Fibroblast of villous mesenchyme (primary cell): ENCODE measurements at places on chromosomes 11 and 22.

DNA sequence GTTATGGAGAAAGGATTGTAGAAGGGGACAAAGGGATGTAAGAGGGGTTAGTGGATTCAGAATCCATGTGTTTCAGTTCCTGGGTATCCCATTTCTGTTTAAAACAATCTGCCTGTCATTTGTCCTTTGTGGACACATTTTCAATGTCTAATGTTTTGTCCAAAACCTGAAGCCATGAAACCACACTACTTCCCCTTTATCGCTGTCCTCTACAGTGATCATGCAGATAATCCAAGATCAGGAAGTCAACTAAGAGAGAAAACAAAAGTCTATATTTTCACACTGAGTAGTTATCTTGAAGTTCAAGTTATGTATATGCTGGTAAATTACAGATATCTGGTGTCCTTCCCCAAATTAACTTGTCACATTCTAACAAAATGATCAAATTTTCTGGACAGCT, 457.0 kb downstream of the NTM start:
- no peak for DNase-seq

GRCh38 chr11:128689591-128689947, 4.3 kb upstream of the FLI1 start:
- no peak for DNase-seq

DNA sequence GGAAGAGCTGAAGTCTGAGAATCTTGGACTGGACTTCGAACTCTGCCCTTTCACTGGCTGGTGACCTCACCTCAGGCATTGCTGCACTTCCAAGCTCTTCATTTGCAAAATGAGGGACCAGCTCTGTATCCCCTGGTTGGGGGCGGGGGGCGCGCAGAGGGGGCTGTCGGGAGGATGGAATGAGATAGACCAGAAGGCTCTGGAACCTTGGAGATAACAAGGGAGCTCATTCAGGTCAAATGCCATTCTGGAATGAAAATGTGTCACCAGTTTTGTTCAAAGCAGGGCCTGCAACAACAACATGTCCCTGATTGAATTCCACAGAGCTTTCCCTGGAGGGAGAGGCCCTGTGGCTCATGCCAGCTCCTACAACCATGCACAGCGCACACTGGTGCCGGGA, 370.5 kb downstream of the MN1 start:
- DNase-seq: no peak

DNA sequence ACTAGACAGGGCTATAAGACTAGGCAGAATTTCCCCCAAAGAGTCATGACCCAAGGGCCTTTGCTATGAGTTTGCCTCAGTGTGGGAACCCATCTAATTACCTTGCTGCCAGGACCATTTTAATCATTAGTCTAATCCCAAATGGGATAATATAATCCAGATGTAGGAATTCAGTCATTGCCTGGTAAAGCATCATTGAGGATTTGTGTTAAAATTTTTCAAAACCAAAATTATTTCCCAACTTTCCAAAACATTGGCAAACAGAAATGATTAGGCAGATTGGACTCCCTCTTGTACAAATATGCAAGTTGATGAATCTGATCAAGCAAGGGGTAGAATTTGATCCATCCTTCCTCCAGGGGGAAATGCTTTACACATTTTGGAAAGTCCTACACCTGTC, 16.2 kb upstream of the MMP13 start:
- peak; percentile 36 for DNase-seq

- DNase-seq: no peak
These were observed 59.9 kb downstream of the SLC1A2 start for GRCh38 chr11:35359321-35360054.

DNA sequence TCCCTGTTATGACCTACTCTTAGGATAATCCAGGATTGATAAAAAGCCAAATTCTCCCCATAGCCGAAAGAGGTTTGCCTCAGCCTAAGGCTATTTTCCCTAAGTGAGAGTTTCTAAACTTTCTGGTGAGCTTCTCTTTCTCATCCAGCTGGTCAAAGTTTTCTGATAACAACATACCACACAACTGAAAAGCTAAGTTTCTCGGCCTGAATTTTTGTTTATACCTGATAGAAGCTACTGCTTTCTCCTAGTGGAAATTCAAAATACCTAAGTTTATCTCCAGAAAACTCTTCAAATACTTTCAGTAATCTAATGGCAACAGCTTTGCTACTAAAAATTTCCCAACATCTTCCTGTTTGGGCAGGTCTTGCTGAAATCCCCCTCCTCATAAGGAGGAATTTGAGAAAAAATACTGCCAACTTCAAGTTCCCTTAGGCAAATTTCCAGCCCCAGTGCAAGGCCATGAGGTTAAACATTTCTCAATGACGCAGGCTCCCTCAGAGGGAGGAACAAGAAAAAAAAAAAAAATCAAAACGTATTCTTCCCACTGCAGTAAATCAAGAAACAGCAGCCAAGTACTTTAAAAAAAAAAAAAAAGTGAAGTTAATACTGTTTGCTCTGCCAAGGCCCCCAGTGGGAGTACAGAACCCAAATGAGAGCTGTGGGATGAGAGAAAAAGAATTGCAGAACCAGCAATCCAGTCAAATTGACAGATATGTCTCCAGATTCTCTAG, 127.0 kb downstream of the MRTFA start:
- peak; percentile 99 for DNase-seq

GRCh38 chr11:68125164-68125563, 4.0 kb upstream of the CHKA start:
- DNase-seq: no peak

DNA sequence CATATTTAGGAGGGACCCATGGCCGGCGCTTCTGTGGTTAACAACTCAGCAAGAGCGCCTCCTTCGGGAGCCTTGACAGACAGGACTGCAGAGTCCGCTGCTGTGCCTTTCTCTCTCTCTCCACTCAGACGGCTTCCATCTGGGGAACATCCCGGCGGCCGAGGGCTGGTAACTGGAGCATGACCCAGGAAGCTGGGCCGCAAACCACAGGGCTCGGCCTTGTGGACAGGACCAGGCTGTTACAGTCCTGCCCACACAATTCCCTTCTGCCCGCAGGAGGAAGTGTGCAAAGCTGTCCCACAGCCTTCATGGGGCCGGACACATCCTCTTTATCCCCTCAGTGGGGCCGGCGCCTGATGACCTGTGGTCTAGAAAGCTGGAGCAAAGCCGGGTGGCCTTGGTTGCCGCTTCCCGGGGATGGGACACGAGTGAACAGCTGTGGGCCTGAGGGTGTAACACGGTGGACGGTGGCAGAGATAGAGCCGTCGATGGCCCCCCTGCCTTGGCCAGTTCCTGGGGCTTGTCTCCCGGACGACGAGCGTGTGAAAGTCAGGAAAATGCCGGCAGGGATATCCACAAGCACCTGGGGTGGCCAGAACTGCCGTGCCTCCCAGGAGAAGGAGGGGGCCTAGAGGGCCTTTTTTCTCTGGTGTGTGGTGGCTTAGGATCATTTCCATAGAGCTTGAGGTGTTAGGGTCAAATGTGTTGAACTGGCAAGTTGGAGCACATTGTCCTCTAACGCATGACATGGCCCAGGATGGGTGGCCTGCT, 50.1 kb downstream of the FBLN1 start:
- peak; percentile 98 for DNase-seq

- no peak for DNase-seq
These were observed 3.1 kb upstream of the CTSD start for GRCh38 chr11:1766719-1767398.

GRCh38 chr11:65208785-65209710, 27.3 kb downstream of the CAPN1 start:
- DNase-seq: no peak

DNA sequence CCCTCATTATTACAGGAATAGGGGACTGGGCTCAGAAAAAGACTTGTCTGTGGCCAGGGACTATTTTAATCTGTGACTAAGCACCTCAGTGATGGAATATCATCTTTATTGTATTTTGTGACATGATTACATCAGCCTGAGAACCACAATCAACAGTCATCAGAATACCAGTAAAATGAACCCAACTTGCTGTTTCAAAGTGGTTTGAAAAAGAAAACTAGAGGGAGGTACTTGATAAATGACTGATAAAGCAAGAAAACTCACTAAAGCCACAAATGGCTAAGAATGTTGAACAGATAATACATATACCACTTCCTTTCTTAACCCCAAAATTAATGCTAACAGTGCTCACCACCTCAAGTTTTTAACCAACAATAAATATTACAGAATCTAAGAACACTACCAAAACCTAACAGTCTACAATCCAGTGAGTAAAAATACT, 155.7 kb downstream of the ATG16L2 start:
- peak; percentile 87 for DNase-seq

- no peak for DNase-seq
These were observed 12.3 kb downstream of the LTO1 start for GRCh38 chr11:69662806-69663205.

- DNase-seq: no peak
These were observed 6.8 kb downstream of the CABP7 start for GRCh38 chr22:29726512-29727130.

DNA sequence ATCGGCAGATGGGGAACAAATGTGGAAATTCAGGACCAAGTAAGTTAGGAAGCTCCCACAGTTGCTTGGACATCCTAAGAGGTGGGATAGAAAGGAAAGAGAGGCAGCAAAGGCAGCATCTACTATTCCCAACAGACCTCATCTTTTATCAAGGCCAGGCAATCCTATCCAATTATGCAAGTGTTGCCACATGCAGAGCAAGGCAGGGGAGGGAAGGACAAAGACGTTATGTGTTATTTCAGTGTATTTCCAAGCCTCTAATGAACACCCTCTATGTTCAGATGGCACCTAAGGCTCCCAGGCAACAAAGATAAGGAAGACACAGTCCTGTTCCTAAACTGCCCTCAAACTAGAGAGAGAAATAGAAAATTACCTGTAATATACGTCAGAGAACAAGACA, 9.2 kb downstream of the TIGD3 start:
- no peak for DNase-seq

GRCh38 chr11:75793966-75794365, 21.0 kb upstream of the UVRAG start:
- DNase-seq: no peak

GRCh38 chr11:124869331-124869730, 4.1 kb downstream of the ROBO3 start:
- DNase-seq: no peak

DNA sequence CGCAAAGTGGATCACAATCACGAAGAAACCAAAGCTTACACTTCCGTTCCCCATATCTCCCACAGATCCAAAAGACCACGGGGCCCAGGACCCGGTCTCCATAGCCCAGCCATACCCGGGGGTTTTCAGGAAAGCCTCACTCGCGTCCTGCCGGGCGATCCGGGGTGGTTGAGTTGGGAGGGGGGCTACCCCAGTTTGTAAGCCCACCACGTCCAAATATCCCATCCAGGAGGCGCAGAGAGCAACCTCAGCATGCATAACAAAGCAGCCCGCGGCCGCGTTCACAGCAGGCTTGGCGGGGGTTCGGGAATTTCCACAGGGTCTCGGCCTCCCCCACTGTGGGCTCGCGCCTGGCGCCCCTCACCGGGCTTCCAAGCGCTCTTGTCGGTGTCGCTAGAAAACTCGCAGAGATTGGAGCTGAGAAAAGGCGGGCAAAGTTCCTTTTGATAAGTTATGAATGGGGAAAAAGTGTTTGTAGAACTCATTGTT, 9.5 kb downstream of the SDF2L1 start:
- DNase-seq: no peak

DNA sequence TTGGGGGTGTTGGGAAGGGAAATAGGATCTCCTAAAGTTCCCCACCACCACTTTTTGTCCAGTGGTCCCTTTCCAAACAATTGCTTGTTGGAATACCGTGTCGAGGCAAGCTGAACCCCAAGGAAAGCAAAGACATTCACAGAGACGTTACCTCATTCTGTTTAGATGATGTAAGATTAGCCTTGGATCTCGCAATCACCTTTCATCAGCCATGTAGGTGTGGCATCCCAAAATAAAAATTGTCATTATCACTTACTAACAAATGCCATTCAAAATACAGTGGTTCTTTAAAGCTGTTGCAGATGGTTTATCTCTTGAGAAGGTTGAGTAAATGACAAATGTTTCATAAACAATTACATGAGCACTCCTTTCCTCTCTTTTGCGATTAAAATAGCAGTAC, 86.5 kb upstream of the SLC25A18 start:
- DNase-seq: peak; percentile 6

DNA sequence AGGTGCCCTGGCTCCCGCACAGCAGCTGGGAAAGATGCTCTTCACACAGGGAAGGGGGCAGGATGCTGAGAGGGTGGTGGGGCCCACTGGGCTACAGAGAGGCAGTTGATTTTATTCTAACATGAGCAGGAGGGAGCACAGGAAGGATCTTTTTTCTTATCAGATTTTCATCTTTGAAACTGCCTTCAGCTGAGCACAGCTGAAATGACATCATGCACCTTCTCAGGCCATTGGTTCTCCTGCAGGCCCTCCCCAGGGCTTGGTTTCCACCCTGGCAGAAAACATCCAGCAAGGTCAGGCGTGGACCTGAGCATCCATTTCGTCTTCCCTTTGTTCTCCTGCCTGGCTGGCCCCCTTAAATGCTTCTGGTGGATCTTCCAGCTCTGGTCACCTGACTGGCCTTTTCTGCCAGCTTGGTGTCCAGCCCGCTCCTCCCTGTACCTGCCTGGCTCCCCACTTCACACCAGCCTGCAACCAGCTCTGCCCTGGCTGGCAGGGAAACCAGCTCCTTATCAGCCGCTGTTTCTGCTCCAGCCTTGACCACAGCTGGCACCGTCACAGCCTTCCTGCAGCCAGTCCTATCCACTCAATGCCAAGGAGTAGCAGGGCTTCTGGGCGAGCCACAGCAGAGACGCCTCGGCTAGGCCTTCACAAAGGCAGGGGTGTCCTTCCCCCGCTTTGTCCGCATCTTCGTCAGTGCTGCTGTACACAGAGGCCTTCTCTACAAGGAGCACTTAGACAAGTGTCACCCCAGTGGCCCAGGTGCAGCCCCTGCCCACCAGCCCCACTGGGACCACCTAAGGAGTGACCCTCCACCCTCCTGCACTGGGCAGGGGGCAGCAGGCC, 36.5 kb downstream of the TOM1 start:
- DNase-seq: no peak

DNA sequence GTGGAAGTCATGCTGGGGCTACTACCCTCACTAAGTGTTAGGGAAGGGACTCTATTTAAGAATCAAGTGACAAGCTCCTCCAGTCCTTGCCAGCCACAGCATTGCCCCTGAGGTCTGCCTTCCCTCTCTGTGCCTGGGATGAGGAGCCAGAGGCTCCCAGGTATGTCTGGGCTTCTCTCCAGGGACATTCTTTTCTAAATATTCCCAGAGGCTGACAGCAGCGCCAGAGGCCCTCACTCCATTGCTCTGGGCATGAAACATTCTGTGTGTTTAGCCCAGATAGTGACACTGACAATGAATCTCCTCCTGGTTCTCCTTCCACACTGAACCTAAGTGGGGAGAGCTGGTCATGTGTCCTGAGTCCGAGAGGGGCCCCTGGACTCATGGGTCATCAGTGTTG, 2.2 kb downstream of the OR51E1 start:
- DNase-seq: no peak

- DNase-seq: no peak
These were observed 18.5 kb upstream of the SPON1 start for GRCh38 chr11:13944016-13944415.

- DNase-seq: no peak
These were observed 3.7 kb downstream of the PPM1F start for GRCh38 chr22:21948824-21949568.

DNA sequence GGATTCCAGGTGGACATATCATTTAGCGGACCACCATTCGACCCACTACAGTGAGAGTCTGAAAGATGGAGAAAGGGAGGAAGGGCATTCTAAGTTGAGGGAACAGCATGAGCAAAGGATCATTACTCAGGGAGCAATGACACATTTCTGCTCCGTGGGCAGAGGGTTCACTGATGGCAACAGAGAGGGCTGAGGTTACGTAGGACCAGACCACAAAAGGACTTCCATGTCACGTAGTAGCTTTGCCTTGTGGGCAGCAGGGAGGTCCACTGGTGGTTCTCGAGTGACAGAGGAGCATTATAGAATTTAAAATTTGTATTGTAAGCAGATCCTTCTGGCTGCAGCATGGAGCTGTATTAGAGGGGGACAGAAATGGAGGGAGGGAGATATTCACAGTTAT, 109.7 kb upstream of the NAV2 start:
- no peak for DNase-seq
